ENCODE measurements at places on chromosomes 7 and 10. TPM values are rescaled to one million over a fixed set of nuclear protein-coding genes. Genes with fewer than 3 reads are reported as not detected.

Gene ECHDC3
- total RNA-seq: 7.4 TPM

Gene LAMTOR4
- 67.4 TPM for total RNA-seq

Gene GNAT3
- total RNA-seq: not detected

Gene CUEDC2
- total RNA-seq: 51.2 TPM

Data from placental pericyte (primary cell).